CD4-positive, alpha-beta T cell treated with Interleukin-6 for 4 hours (primary cell): ENCODE measurements at places on chromosomes 7 and 10.

- no peak for DNase-seq
Measured at GRCh38 chr10:662223-662605, 27.3 kb downstream of the DIP2C start.

DNA sequence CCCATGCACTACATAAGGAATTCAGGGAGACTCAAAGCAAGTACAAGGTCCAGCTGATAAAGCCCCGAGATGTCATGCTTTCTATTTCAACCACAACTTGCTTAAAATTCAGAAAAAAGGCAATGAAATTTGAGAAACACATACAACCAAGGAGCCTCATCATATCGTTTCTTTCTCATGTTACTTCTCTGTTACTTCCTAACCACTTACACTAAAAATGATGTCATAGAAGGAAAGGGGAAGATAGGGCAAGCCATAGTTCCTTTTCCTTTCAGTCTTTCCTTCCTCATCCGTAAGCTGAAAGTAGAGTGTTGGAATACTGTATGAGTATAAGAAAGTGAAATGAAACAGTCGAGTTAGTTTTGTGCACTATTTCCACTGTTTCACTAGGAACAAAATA is 27.9 kb upstream of the CDK14 start:
- no peak for DNase-seq

- no peak for DNase-seq
Measured at GRCh38 chr7:81111358-81111757, 192.5 kb upstream of the SEMA3C start.

DNA sequence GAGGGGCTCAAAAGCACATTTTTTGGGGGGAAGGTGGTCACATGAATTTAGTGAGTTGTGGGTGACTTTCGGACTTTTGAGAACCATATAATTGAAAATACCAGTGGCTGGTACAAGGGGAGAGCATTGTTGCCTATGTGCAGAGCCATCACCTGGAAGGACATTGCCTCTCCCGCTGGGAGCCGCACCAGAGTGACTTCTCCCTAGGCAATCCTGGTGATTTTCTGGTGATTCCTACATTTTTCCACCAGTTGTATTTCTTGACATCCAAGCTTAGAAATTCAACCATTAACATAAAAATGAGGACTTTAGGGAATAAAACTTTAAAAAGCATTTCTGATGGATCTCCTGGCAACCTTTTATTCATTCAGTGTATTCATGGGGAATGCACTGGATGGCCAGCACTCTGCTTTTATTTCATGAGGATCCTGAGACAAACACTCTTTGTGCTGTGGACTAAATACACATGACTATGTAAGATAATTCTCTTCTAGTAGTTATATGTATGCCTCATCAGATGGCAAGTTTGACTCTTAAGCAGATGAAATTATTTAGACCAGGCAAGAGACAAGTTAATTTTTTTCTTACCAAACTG is 41.8 kb upstream of the MKI67 start:
- no peak for DNase-seq

GRCh38 chr7:73429622-73430505 is 3.7 kb upstream of the FZD9 start:
- no peak for DNase-seq

GRCh38 chr10:17210361-17210760 is 8.9 kb upstream of the TRDMT1 start:
- no peak for DNase-seq

- DNase-seq = no peak
Measured at GRCh38 chr7:106568680-106569499, 92.1 kb downstream of the CCDC71L start.

- DNase-seq = no peak
Measured at GRCh38 chr7:140238778-140239652, 62.2 kb upstream of the KDM7A start.

GRCh38 chr7:127322351-127322750 is 69.6 kb upstream of the GRM8 start:
- DNase-seq = peak; percentile 19

DNA sequence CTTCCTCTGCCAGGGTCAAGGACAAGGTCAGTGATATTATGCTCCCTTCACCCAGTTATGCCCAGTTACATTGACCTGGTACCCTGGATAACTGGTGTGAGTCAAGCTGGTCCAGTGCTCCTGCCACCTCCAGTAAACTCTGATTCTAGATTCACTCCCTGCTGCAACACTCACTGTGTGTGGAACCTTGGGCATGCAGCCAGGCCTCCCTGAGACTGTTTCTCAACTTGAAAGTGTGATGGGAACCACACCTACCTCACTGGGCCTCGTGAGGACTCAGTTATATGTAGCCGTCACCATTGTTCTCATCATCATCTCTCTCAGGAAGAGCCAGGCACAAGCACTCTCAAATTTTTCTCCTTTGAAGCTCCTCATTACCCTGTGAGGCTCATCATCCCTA is 935 bp upstream of the ZNF736 start:
- no peak for DNase-seq

DNA sequence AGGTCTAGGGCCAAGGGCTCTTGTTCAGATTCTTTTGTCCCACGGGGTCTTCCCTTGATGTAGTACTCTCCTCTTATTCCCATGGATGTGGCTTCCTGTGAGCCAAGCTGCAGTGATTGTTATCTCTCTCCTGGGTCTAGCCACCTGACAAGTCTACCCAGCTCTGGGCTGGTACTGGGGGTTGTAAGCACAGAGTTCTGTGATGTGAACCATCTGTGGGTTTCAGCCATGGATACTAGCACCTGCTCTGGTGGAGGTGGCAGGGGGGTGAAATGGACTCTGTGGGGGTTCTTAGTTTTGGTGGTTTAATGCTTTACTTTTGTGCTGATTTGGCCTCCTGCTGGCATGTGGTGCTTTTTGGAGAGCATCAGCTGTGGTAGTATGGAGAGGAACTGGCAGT is 350.8 kb downstream of the DNAJB9 start:
- no peak for DNase-seq
